ENCODE measurements at places on chromosomes 11 and 22.

- no peak for DNase-seq
These were observed 32.5 kb downstream of the MRGPRX2 start for GRCh38 chr11:19027829-19028595.

DNA sequence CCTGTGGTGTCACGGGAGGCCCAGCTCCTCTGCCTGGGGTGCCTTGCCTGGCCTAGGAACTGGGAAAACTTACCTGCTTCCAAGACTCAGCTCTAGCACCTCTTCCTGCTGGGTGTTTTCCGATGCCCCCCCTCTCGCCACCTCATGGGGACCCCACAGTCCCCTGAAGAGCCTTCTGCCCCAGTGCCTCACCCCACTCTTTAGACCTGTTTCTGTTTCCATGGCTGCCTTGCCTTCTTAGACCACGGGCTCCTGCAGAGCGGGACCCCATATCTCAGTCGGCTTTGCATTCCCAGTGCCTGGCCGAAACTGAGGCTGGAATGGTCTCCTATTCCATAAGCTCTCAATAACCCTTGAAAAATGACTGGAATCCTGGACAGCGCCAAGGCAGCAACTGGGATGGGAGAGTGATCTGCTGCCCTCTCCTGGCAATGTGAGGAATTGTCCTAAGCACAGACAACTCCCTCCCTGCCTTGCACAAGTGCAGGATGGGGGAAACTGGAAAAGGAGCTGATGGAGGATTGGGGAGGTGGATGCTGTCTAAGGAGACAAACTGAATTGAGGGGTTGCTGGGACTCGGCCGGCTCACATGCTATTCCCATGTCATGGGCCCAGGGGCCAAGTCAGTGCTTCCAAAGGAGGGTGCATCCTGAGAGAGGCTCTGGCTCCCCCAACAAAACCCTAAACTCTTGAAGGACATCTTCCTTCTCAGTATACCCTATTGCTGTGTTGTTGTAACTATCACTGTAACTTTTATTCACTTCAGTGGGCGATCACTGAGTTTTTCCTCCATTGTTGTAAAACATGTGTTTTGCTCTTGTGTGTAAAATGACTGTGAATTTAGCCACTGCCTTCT lies 26.6 kb upstream of the IL17RA start:
- DNase-seq: peak; percentile 13

- no peak for DNase-seq
These were observed 14.7 kb downstream of the UBTFL1 start for GRCh38 chr11:90100431-90100830.

- DNase-seq: no peak
These were observed 14.5 kb downstream of the JAML start for GRCh38 chr11:118210323-118210722.

DNA sequence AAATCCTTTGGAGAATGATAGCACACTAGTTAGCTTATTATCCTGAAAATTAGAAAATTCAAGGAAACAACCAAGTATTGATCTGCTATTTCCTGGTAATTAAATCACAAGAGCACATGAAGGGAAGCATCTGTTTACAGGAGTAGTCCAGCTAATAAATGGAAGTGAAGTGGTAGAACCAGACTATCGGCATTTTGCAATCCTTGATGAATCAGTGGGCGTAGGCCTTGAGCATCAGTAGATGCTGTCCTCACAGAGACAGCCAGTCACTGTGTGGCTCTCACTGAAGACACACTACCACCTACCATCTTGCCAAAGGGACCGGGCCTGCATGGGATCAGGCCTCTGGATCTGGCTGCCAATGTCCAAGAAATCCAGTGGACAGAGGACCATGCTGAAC lies 69.8 kb downstream of the FBLN1 start:
- DNase-seq: no peak

- no peak for DNase-seq
These were observed 43.2 kb downstream of the SLC1A2 start for GRCh38 chr11:35376118-35376510.

GRCh38 chr11:127247261-127247851 lies 246.8 kb upstream of the KIRREL3 start:
- DNase-seq: no peak
